ENCODE measurements at places on chromosomes 11 and 22.
A peak's percentile ranks its signal among the peaks of the same experiment; 100 is the strongest.

GRCh38 chr11:65552388-65552951 lies 5.7 kb downstream of the LTBP3 start:
- DNase-seq: no peak

GRCh38 chr22:23431337-23432072 lies 148.6 kb downstream of the IGLL1 start:
- no peak for DNase-seq

GRCh38 chr11:69694781-69695180 lies 9.0 kb downstream of the FGF19 start:
- DNase-seq: no peak

- DNase-seq: peak; percentile 84
These were observed at the start of gene CSNK1E for GRCh38 chr22:38317122-38317994. Gene CSNK1E, minus strand, starts transcription at chr22:38317433. Its CDS starts 3,276 bp downstream, at chr22:38314157.

- no peak for DNase-seq
These were observed 1205.1 kb upstream of the CNTN5 start for GRCh38 chr11:97815667-97816066.

DNA sequence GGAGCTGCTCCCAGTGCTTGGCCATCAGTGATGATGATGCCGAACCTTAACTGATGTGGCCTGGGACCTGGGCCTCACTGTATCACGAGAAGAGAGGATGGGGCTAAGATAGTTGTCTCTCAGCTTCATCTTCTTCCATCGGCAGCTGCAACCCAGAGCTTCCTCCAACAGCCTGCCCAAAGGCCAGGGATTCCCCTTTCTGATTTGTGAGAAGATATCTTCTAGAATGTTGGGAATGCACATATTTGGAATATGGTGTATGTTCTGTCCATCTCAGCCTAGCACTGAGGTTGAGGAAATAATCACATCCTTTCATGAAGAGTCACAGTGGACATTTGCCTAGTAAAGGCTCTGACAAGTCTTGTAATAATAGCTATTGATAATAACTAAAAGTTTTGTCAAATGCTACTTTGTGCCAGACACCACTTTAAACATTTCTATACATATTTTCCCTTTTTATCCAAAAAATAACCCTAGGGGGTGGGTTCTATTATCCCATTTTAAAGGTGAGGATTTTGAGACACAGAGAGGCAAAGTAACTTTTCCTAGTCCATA lies 73.1 kb downstream of the COMMD9 start:
- DNase-seq: no peak

DNA sequence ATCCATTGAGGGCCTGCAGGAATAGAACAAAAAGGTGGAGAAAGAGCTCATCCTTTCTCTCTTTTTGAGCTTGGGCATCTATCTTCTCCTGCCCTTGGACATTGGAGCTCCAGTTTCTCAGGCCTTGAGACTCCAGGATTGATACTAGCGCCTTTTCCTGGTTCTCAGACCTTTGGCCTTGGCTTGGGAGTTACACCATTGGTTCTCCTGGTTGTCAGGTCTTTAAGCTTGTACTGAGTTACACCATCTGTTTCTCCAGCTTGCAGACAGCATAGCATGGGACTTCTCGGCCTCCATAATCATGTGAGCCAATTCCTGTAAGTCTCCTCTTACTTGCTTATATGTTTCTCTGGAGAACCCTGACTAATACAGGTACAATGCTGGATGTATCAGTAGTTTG lies 72.6 kb downstream of the GRK3 start:
- no peak for DNase-seq

DNA sequence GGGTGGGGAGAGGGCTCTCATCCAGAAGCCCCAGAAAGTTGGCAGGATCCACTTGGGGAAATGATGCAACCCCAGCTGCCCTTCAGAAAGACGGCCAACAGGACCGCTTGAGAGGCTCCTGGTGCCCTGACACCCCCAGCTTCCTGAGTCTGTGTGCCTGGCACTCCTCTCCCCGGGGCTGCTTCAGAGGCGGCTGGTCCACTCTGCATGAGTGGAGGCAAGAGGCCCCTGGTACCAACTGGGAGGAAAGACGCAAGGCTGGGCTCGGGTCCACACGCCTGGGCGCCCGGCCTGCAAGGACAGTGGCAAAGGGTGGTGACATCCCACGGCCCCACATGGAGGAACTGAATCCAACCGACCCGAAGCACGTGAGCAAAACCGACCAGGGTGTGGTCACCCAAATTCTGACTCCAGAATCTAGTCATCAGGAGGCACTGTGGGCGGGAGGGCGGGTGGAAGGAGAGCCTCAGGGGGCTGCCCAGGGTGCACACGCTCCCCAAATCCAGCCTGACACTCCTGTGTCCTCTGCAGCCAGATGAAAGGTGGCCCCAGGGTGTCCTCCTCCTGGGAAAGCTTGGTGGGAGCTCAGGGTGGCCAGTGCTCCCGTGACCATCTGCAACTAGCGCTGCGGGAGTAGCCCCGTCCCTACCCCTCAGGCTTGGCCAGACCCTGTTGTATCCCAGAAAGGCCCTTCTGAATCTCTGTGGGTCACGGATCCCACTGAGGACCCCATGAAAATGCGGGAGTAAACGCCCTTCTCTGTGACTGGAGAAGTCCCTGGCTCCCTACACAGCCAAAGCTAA lies 3.7 kb downstream of the RNH1 start:
- DNase-seq: no peak

DNA sequence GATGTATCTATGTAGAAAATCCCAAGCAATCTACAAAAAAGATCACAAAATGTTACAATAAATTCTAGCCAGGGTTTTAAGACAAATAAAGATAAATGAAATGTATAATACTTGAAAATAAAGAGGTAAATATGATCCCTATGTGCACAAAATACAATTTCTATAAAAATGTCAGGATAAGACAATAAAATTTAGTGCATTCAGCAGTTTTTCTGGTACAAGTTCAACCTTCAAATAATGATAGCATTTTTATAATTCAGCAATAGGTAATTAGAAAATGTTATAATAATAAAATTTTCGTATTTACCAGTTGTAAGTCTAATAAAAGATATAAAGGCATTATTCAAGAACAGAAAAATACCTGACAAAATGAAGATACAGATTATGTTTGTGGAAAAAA lies 726.8 kb upstream of the FAT3 start:
- DNase-seq: no peak

GRCh38 chr11:1039481-1040427 lies 3.2 kb upstream of the MUC6 start:
- no peak for DNase-seq

DNA sequence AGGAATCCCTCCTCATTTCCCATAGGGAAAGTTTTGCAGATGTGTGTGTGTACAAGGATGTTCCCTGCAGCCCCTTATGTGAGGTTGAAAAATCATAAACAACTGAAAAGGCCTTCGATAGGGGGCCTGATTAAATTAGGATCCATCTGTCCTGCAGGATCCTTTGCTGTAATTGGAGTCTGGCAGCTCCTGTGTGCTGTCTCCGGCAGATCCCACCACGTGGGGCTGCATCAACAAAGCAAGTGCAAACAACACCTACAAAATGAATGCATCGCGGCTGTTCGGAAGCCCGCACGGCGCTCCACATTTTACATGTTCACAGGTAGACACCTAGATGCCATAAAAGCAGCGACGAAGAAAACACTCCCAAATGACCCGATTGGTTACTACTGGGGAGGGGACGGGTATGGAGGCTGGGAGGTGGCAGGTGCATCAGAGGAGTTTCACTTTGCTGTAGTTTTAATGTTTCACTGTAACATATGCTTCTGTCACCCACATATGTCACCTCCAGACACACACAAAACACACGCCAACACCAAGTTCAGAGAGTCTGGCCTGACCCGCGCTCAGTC lies 52.2 kb downstream of the NFAM1 start:
- DNase-seq: no peak
